ENCODE measurements at places on chromosomes 7 and 10.
A peak's percentile ranks its signal among the peaks of the same experiment; 100 is the strongest.

DNA sequence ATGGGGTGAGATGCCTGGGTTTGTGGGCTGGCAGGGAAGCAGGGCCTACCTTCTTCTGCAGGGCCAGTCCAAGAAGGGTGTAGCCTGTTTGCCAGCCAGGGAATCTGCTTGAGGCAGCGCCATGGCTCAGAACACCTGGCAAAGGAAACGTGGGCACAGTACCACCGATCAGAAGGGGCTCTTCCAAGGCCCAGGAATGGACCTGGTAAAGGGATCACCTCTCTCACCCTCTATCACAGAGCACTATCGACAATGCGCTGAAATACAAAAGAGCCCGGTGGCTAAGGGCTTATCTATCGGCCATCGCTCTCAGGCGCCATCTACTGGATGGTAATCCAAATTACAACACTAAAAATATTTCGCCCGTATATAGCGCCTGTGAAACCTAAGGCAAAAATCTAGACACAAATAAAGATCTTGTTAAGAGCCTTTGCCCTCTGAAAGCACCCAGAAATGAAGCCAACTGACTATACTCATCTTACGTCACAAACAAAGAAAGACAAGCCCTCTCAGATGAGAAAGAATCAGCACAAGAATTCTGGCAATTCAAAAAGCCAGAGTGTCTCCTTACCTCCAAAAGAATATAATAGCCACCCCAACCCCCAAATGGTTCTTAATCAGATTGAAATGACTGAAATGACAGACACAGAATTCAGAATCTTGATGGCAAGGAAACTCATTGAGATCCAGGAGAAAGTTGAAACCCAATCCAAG, 217.8 kb upstream of the HPS1 start:
- DNase-seq: peak; percentile 37

GRCh38 chr7:139592801-139593461, 69.4 kb downstream of the CLEC2L start:
- DNase-seq: no peak

- DNase-seq: no peak
Observed at GRCh38 chr7:27782849-27783248, 42.9 kb downstream of the TAX1BP1 start.

GRCh38 chr7:77877791-77878190, 79.2 kb downstream of the PHTF2 start:
- no peak for DNase-seq

Measured in activated CD4-positive, alpha-beta T cell treated with anti-CD3 and anti-CD28 coated beads for 48 hours (primary cell).